ENCODE measurements at places on chromosomes 2 and 18. TPM values are rescaled to one million over a fixed set of nuclear protein-coding genes. Genes with fewer than 3 reads are reported as not detected.

Gene NGEF
- total RNA-seq, result not detected

Gene CXCR1
- not detected for total RNA-seq

Gene ACMSD
- not detected for total RNA-seq

Gene ZNF142
- total RNA-seq, result 62.5 TPM

Gene WDPCP
- 29.3 TPM for total RNA-seq

Gene MARCHF4
- total RNA-seq, result not detected

Gene PDE11A
- not detected for total RNA-seq

Gene CCDC178
- total RNA-seq, result not detected

Gene DSG3
- total RNA-seq, result not detected

Gene SERPINB12
- total RNA-seq, result not detected

Gene FBXO36
- 2.9 TPM for total RNA-seq

Gene THSD7B
- 1.7 TPM for total RNA-seq

Gene CHRNG
- total RNA-seq, result not detected

Gene ATOH8
- total RNA-seq, result not detected

Gene VWA3B
- total RNA-seq, result not detected

Gene MRO
- total RNA-seq, result 0.46 TPM

Gene EGR4
- total RNA-seq, result not detected

Gene UCN
- 7.2 TPM for total RNA-seq

Gene AQP4
- not detected for total RNA-seq

Gene UPP2
- total RNA-seq, result not detected

Gene TMEM17
- not detected for total RNA-seq

Gene THADA
- total RNA-seq, result 30.1 TPM

All from OCI-LY7 (cell line).